ENCODE measurements at places on chromosomes 12 and 14.

- DNase-seq = no peak
These were observed 14.5 kb downstream of the GMFB start for GRCh38 chr14:54474232-54474793.

- no peak for DNase-seq
These were observed at the start of gene CLEC2D for GRCh38 chr12:9669534-9669933. Gene CLEC2D (plus strand): TSS chr12:9669713. CDS start chr12:9669735, 22 bp downstream.

GRCh38 chr14:69260190-69260860 lies 367 bp downstream of the GALNT16 start:
- DNase-seq = peak; percentile 25

DNA sequence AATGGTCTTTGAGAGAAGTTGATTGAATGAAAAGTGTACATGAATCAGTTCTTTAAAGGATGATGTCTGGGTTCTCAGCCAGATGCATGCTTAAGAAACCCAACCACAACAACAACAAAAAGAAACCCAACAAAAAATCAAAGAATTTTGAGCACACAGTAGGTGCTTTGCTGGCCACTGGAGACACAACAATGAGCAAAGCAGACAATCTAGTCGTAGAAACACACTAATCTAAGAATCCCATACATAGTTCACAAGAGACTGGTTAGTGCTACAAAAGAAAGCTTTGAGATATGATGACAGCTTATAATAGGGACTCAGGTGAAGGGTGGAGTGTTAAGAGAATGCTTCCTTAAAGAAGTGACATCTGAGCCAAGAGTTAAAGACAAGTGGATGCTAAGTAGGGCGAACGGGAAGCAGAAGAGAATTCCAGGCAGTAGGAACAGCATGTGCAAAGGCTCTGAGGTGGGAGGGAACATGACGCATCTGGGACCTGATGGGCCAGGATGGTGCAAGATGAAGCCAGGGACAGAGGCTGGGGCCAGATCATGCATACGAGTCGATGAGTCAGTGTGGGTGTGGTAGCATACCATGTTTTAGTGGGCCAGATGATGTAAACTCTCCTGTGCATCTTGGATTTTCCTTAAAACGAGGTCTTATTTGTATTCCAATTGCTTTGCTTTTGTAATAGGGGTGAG lies 4.6 kb upstream of the HIP1R start:
- no peak for DNase-seq

GRCh38 chr12:104588047-104588920 lies 131.5 kb downstream of the CHST11 start:
- DNase-seq = no peak

GRCh38 chr12:28884904-28885679 lies 264.0 kb upstream of the FAR2 start:
- DNase-seq = no peak

DNA sequence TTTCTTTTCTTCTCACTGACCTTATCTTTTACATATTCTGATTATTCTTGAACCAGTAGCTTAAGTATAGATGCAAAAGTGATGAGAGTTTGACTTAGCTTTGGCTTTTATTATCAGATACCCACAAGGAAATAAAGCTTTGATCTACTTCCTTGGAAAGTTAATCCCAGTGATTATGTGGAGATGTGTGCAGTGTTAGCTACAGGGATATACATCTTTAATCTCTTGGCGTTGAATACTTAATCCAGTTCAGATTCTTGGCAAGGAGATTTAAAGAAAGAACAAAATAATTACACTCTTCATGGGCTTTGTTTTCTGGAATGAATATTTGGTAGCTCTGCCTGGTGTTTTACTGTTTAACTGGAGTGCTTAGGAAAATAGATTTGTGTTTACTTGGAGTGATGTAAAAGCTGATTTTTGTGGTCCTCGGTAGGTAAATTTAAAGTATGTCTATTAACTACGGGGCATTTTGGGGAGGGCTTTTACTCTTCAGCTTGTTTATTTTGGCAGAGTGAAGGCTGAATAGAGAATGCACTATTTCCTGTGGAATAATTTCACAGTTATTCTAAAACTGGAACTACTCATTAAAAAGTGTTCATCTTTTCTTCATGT lies 150.1 kb upstream of the LRIG3 start:
- no peak for DNase-seq

Data from NCI-H1105 (cell line).